Hematopoietic multipotent progenitor cell treated with erythropoietin and hydrocortisone succinate and interleukin-3 and kit ligand, for 15 days (in vitro differentiated cells): ENCODE measurements at places on chromosomes 6 and 20.

- DNase-seq = no peak
Observed at GRCh38 chr6:20554326-20554725, 20.1 kb downstream of the CDKAL1 start.

GRCh38 chr20:3621111-3621510, 42.1 kb downstream of the GFRA4 start:
- DNase-seq = no peak

DNA sequence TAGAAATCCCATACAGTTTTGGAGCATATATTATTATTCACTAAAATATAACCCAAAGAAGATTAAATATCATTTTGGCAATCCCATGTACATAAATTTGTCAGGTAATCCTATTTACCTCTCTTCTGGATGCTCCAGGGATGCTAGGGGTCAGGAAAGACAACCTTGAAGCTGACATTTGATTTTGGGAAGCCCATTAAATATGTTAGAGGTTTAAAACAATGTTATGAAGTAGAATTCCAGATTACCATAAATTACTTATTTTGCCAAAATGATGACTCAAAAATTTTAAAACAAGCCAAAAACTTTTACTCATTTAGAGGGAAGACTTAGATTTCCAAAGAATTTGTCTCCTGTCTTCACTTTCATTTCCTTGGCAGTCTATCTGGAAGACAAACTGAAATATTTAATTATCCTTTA, 9.2 kb upstream of the IL22RA2 start:
- no peak for DNase-seq

GRCh38 chr6:170004585-170005210, 253.3 kb downstream of the ERMARD start:
- no peak for DNase-seq

DNA sequence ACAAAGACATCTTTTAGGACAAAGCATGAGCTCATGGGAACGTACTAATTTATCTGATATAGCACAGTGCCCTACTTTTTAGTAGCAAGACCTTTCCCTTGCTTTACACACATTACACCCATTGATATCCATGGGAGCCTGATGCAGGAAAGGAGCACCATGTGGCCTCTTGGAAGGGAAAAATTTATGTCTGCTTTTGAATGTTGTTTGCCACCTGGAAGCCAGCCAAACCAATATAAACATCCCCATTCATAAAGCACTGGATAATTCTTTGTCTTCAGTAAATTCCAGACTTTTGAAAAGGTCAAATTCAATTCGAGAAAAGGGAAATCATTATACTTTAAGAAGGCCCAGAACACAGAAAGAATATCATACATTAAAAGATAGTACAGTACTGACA, 152.3 kb upstream of the BEND6 start:
- no peak for DNase-seq

DNA sequence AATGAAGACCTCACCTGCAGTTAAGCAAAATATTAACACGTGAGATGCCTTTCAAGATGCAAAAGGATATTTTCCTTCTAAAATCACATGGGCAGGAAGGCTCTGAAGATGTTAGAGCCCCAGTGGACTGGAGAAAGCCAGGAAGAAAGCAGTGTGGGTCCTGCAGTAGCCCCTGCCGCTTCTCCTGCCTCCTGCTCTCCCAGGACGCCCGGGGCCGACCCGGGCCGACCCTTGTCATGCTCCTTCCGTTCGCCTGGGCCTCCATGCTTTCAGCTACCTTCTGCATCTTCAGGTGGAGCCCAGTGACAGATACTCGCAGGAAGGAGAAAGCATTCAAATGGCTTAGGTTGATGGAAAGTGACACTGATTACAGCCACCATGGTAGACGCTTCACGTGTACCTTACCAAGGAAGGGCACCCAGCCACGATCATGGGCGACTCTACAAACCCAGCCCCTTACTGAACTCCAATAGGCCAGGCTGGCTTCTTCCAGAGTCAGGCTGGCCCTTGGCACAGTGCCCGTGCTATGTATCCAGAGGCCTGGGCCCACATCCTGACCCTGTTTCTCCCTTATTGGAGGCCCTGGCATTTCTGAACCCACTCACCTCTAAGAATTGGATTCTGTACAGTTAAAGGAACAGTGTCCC, 69.0 kb downstream of the TCP11 start:
- DNase-seq = no peak

- DNase-seq = no peak
Observed at GRCh38 chr6:35831257-35832007, 26.3 kb downstream of the LHFPL5 start.

GRCh38 chr20:60281295-60281694, 323.1 kb downstream of the CDH26 start:
- DNase-seq = no peak

DNA sequence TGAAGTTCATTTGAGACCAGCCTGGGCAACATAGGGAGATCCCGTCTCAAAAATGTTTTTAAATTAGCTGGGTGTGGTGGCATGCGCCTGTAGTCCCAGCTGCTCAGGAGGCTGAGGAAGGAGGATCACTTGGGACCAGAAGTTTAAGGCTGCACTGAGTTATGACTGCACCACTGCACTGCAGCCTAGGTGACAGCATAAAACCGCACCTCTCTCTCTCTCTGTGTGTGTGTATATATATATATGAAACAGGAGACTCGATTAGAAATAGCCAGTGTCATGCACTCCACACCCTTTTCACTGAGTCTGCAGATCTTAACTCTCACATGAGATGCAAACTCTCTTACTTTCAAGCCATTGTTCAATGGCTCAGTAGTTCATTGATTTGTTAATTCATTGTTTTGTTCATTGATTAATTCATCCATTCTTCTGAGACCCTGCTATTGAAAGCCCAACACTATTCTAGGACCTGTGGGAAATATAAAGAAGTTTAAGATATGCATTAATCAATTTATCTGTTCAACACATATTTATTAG, 52.4 kb upstream of the MRPS10 start:
- no peak for DNase-seq

GRCh38 chr6:34731393-34732060, 25.8 kb upstream of the SNRPC start:
- no peak for DNase-seq

GRCh38 chr6:43213431-43213830, 15.8 kb downstream of the DNPH1 start:
- DNase-seq = no peak

- DNase-seq = no peak
Observed at GRCh38 chr6:143741480-143741879, 63.7 kb downstream of the PHACTR2 start.

GRCh38 chr6:150584596-150584995, 15.1 kb upstream of the PLEKHG1 start:
- no peak for DNase-seq

- no peak for DNase-seq
Observed at GRCh38 chr6:131910219-131910589, 41.0 kb downstream of the CCN2 start.

DNA sequence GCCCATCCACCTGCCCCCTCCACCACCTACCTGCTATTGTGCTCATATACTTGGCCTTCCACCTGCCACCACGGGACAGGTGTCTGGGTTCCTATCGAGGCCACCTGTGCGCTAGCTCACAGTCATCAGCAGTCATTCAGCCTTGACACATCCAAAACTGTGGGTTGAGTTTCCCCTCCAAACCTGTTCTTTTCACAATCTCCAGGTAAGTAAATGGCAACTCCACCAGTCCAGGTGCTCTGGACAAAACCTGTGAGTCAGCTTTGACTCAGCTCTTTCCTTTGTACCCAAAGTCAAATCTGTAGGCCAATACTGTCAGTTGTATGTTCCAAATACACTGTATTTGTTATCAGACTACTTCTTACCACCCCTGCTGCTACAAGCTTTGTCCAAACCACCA, 52.6 kb downstream of the SPTLC3 start:
- no peak for DNase-seq

DNA sequence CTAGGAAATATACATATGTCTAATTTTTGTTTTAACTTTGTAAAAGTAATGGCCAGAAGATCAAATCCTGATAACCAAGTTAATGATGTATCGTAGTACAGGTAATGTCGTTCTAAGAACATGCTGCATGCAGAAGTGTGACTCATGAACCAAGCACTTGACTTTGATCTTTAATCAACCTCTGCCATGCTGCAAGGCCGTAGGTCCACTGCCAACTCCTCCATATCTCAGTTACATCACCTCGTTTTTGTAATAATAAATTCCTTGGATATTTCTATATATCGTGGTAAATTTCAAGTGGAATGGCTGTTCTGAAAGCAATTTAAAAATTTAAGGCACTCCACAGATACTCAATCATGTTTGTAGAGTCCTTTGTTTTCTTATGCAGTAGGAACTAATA, 771.7 kb downstream of the EPHA7 start:
- DNase-seq = no peak

- DNase-seq = no peak
Observed at GRCh38 chr6:119630561-119631192, 281.1 kb upstream of the MAN1A1 start.

DNA sequence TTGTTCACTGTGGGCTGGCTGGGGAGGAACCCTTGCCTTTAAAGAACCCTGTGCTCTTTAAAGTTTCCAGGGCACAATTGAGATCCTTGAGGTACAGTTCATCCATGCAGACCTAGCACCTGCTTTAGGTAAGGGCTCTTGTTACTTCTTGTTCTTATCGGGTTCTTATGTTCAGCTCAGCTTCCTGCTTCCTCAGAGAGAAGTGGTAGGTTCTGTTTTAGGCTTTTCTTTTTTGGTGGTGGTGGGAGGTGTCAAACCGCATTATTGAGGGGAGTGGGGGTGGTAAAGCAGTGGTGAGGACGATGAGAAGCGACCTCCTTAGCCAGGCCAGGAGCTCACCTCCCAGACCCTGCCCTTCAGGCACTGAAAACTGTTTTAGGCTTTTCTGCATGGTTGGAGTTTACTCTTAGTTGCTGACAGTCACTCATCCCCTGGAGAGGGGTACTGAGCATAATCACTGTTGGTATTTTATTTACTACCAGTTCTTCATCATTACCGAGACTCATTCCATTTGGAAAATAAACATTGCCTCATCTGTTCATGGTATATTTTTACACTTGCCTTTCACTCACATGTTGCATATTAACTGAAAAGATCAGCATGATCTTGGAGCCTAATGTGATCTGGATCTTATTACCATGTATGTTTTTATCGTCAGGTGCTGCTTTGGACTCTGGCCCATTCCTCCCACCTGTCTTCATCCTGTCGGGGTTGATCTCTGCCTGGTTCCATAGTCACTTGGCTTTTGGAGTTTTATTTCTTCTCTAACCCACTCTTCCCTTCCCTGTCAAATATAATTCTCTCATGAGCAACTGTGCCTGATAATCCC, 35.4 kb downstream of the SLC16A10 start:
- DNase-seq = no peak

GRCh38 chr6:125745281-125746018, 4.0 kb upstream of the HEY2 start:
- no peak for DNase-seq

- no peak for DNase-seq
Observed at GRCh38 chr6:39911513-39912125, 22.6 kb downstream of the MOCS1 start.

GRCh38 chr20:51528263-51529027, 14.1 kb downstream of the NFATC2 start:
- no peak for DNase-seq

- DNase-seq = no peak
Observed at GRCh38 chr6:152721956-152722355, 24.3 kb downstream of the MYCT1 start.

DNA sequence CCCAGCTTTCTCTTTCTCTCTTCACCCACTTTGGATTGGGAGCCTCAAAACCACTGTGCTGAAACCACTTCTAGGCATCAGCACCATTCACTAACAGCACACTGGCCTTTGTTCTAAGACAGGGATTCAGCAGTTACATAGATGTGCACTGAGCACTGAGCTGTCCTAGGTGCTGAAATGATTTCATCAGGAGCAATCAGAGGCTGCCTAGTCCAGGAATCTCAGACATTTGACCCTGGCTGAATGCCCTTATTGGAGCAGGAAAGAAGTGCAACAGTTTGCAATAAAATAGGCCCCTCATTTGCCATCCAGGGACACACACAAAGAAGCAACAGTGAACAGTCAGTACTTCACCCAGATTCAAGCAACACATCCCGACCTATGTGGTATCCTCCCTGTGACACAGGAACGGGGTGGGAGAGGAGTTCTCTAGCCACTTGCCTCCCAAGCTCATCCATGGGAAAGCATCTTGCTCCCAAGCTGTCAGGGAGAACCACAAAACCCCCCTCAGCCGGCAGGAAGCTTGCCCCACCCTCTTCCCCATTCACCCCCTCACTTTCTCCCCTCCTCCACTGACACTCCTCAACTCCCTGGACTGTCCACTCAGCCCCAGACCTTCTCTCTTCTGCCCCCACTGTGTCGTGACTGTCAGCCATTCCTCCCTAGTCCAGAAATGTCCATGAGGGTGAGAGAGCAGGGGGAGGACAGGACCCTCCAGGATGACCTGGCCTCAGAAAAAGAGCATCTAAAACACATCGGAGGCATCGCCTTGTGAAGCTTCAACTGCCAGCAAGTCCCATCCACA, 304.4 kb downstream of the PREX1 start:
- DNase-seq = no peak

DNA sequence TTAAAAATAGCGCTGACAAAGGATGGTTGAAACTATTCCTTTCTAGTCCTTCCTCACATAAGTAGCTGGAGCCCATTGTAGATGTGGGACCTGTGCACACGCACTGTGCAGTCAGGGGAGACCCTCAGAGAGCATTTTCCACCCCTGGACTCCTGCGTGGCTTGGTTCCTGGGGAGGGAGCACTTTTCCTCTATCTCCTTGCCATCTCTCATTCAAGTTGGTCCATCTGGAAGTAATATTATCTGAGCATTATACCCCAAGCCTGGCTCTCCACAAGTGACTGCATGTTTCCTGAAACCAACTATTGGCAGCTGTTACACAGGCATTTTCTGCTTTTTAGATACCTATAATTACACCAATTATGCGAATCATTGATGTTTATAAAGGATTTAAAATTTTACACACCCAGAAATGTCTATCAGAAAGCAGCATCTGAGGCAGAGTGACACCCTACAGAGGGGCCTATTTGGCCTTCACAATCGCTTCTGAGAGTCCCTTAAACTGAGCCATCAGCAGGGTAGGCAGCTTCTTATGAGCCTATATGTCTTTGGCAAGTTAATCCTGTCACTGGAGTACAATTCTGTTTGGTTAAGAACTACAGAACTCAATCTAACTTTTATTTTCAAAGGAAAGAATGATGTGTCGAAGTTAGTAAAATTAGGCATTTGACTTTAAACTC, 18.7 kb downstream of the SOX4 start:
- DNase-seq = no peak

DNA sequence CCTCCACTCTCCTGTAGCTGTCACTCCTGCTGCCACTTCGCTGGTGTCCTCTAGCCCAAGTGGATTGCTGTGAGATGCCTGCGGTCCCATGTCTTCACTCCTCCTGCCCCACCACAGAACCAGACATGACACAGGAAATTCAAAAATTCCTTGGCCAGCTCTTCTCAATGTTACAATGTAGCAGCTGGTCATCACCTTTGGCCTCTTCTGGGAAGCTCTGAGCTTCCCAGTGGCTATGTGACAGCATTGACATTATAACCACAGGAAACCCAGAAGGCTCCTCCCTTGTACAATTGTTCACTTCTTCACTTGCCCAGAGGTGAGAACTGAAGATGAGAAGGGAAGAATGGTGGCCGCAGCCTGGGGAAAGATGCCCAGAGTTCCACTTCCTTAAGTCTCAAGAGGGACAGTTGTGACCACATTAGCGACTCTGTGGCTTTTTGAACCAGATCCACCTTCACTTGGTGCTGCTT, 76.1 kb upstream of the NAA20 start:
- no peak for DNase-seq
